ENCODE measurements at places on chromosomes 3 and 15. TPM values are rescaled to one million over a fixed set of nuclear protein-coding genes. Genes with fewer than 3 reads are reported as not detected.
A peak's percentile ranks its signal among the peaks of the same experiment; 100 is the strongest.

Gene CPLX3
- polyA plus RNA-seq, result not detected

Gene KNL1
- 20.5 TPM for polyA plus RNA-seq

Gene CRTAP
- polyA plus RNA-seq, result 184 TPM

Gene DCUN1D1
- 58.9 TPM for polyA plus RNA-seq

Gene LMLN
- 5.1 TPM for polyA plus RNA-seq

DNA sequence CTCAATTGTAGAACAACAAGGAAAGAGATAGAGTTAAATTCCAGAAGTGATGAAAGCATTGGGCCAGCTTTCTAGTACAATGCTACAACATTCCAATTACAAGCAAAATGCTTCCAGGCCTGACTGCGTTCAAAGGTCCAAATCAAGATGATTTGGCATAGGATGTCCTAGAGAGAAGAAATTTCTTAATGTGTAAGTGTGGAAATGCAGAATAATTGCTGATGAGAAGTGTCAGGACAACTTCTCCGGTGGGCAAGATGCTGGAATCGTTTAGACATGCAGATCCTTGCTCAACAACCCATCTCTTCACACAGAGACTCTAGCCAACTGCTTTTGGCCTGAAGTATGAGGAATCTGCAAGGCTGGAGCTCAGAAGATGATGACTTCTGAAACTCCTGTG is 71.1 kb upstream of the PDZRN3 start:
- no peak for DNase-seq

DNA sequence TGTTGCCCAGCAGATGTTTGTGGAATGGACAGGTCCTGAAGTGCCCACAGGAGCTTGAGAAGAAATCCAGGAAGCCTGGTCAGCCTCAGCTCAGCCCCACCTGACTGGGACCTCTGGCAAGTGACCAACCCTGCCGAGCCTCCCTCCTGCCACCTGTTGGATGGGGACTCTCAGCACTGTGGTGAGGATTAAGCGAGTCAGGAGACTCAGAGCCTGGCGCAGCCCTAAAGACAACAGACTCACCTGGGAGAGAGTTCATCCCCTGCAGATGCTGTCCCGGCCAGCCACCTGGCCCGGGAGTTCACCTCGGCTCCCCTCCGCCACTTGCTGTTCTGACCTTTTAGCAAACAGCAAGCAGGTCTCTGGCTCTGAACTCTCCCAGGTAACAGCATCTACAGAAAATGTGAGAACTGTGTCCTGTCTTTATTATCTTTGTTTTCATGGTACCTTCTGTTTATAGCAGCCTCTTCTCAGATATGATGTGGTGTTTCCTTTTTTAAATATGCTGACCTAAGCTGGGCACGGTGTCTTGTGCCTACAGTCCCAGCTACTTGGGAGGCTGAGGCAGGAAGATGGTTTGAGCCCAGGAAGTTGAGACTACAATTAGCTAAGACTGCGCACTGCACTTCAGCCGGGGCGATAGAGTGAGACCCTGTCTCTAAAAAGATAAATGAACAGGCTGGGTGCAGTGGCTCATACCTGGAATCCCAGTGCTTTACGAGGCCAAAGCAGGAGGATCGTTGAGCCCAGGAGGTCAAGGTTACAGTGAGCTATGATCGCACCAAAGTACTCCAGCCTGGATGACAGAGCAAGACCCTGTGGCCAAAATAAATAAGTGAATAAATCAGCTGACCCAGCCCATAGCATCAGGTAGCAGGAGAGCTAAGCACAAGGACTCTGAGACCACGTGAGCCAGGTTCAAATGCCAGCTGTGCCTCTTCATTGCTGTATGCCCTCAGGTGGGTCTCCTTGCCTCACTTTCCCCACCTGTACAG is 32.4 kb upstream of the SLC6A6 start:
- DNase-seq, result no peak

GRCh38 chr3:115325539-115325938 is 178.5 kb upstream of the ZBTB20 start:
- peak; percentile 18 for DNase-seq

Measured in left renal pelvis (tissue), 4 donors.